Fibroblast of skin of left biceps (primary cell): ENCODE measurements at places on chromosomes 6 and 20.
A peak's percentile ranks its signal among the peaks of the same experiment; 100 is the strongest.

DNA sequence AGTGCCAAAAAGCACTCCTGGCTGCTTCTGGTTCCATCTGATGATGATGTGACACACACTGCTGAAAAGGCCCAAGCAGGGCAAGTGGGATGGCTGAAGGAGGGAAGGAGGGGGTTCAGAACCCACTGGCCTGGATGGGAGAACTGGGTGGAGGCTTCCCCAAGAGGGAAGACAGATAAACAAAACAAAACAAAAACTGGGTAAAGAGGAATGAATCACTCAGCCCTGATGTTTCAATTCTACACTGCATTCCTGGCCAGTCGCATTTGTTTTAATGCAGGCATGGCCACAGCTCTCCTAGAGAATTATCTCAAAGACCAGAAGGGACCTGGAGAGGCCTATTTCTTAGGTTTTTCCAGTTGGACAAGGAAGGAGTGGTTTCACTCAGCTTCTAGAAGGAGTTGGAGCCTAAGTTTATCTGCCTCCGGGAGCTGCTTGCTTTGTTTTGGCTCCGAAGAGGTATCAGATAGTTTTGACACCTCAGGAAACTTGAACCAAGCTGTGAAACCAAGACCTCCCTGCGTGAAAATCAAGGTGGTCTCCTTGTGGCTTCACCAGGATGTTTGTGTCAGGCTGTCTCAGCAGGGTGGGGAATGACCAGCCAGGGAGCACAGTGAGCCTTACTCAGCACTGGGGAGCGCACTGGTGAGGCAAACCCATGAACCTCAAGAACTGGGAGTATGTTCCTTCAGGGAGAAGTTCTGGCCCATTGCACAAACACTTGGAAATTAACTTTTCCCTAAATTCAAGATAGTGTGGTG lies 16.1 kb downstream of the TTPAL start:
- no peak for DNase-seq

DNA sequence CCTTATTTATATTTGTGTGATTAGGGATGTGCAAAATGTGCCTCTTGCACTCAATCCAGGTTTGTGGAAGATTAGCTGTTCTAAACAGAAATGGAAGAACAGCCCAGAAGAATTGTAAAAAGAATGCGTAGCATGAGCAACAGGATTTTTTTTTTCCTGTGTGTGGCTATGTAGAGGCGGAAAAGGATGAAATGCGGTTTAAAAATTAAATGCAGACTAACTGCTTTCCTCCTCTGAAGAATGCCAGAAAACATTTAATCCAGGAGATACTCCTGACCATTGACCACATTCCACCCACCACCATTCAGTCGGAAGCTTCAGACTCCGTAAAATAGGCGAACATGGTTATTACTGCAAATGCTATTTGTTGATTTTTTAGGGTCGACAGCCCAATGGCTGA lies 83.4 kb downstream of the BMP6 start:
- no peak for DNase-seq

DNA sequence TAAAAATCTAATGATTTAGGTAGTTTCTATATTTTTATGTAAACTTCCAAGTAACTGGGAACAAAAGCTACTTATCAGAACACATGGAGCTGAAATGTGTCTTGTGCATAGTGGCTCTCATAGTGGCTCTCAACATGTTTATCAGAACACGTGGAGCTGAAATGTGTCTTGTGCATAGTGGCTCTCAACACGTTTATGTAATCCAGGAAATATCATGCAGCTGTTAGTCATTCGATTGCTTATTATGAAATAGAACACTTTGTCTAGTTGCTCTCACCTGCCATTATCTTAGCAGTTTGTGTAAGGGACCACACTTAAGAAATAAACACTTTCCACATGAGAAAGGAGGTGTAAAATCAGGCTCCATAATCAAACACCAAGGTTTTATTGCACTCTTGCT lies 119.2 kb upstream of the ASCC3 start:
- DNase-seq = no peak

GRCh38 chr20:57594092-57594951 lies 25.9 kb downstream of the ZBP1 start:
- DNase-seq = no peak

DNA sequence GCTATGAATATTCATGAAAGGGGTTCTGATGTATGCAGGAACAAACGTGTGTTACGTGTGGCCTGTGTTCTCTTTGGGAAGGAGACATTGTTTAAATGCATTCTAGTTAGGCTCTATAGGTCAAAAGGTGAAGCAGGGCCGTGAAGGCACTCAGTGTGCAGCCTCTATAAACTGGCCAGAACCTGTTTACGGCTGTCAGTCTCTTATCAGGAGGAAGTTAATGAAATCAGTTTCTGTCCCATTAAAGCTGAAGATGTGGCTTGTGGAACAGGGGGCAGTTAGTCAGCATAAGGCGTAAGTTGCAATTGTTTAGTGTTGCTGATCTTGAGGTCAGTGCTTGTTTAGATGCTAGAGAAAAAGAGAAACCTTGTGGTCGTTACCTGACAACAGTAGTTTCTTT lies 111.5 kb upstream of the KCNG1 start:
- no peak for DNase-seq

GRCh38 chr6:11294228-11294627 lies 61.8 kb upstream of the NEDD9 start:
- no peak for DNase-seq

DNA sequence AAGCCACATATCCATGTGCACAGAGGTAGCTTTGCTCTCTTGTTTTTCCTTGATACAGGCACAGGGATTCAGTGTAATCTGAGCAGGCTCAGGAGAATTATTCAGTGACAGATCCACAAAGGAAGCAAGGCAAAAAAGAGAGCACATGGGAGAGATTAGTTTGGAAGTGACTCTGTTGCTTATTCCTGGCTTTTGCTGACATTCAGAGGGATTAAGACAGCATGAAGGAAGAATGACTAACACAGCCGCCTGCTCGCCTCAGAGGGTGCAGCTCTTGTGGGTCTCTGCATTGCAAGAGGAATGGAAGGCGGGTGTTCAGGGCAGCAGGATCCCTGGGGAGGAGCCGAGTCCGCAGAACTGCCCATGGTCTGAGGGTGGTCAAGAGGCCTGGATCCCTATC lies 203.4 kb upstream of the KCNQ5 start:
- peak; percentile 71 for DNase-seq

DNA sequence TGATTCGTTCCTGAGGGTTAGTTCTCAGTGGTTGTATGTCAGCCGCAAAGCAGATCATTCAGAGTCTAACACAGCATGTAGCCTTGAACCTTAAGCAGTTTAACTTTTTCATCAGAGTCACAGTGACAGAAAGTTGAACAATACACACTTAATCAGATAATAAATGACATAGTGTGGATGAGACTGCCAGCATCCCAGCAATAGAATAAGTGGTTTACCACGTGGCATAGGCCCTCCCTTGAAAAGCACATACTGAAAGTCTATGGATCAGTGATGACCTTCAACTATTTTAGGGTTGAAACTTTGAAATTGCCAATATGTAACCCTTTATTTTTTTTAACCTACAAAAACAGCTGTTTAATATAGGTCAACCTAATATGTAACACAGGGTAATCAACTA lies 265.3 kb downstream of the ARHGAP18 start:
- DNase-seq = no peak

- peak; percentile 24 for DNase-seq
Observed at GRCh38 chr6:142926494-142927270, 18.3 kb downstream of the HIVEP2 start.

- DNase-seq = no peak
Observed at GRCh38 chr20:42634156-42634555, 555.5 kb downstream of the PTPRT start.

- DNase-seq = no peak
Observed at GRCh38 chr20:19025430-19026120, 186.9 kb upstream of the SLC24A3 start.

DNA sequence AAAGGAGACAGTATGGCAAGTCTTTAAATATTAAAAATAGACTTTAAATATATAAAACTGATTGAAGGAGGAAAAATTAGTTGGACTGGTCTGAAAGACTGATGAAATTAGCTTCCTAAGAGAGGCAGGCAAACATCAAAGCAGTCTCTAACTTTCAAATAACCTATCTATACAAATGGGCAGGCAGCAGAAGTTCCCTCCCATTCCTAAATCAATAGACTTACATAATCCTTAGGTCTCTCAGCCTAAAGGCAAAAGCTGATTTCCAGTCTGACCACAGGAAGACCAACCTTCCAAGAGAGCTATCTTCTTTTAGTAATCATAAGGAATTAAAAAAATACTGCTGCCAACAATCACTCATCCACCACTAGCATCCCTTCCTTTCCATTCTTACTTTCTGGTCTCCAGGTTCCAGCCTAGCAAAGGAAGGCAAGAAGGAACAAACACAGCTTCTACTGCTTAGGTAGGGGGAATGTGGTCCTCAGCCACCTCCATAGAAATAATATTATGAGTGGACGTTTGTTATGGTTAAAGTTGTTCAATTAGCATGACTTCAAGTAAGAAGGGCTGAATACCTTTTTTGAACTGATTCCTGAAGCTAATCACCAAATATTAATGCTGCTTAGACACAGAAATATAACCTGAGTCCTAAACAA lies 44.1 kb downstream of the SESN1 start:
- DNase-seq = no peak

GRCh38 chr20:9110916-9111432 lies 42.1 kb downstream of the PLCB4 start:
- DNase-seq = no peak

DNA sequence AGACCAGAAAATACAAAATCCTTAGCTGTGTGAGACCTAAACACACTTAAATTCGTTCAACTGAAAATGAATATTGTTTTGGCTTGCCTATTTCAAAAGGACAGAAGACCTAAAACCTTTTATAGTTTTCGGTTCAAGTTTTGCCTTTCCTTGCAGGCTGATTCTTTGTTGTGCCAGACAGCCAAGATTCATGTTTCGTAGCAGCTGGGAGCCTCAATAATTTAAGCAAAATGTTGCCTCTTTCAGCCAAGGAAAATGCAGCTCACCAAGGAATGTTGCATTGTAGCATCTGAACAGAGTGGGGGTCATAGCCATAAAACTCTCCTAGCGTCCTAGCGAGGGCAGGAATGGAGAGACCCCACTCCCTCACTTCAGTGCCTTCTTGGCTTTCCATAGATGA lies 92.3 kb upstream of the INSM1 start:
- DNase-seq = no peak

DNA sequence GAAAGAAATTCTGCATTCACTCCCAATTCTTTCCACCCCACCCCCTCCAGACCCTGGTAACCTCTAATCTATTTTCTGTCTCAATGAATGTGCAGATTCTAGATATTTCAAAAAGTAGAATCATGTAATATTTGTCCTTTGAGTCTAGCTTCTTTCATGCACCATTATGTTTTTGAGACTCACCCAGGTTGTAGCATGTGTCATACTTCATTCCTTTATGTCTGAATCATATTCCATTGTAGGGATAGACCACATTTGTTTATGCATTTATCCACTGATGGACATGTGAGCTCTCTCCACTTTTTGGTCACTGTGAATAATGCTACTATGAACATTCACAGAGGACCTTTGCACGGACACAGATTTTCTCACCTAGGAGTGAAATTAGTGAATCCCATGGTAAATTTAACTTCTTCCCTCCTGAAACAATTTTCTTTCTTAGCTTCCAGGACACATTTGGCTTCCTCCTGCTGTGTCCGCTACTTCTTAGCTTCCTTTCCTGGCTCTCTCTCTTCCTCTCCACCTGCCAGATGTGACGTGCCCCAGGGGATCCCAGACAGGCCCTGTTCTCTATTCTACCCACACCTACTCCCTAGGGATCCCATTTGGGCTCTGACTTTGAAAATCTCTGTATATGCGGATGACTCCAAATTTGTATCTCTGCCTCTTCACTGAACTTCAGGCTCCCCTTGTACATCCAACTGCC lies 24.1 kb upstream of the ARFGEF2 start:
- DNase-seq = peak; percentile 58

GRCh38 chr6:89464295-89464694 lies 31.3 kb downstream of the ANKRD6 start:
- no peak for DNase-seq

DNA sequence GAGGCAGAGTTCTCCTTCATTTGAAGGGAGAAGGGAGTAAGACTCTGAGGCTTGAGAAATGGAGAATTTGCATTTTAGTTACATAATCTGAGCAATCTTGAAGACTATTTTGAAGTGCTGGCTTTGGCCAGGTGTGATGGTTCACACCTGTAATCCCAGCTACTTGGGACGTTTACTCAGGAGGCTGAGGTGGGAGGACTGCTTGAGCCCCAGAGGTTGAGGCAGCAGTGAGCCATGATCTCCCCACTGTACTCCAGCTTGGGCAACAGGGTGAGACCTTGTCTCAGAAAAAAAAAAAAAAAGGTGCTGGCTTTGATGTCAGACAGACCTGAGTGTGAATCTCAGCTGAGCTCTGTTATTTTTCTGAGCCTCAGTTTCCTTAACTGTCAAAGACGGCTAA lies 12.4 kb upstream of the ARMC12 start:
- no peak for DNase-seq

GRCh38 chr6:14316651-14317386 lies 199.2 kb downstream of the CD83 start:
- no peak for DNase-seq

- DNase-seq = no peak
Observed at GRCh38 chr6:135358985-135359384, 138.6 kb downstream of the AHI1 start.

GRCh38 chr6:84333842-84334241 lies 106.4 kb upstream of the CEP162 start:
- DNase-seq = no peak

DNA sequence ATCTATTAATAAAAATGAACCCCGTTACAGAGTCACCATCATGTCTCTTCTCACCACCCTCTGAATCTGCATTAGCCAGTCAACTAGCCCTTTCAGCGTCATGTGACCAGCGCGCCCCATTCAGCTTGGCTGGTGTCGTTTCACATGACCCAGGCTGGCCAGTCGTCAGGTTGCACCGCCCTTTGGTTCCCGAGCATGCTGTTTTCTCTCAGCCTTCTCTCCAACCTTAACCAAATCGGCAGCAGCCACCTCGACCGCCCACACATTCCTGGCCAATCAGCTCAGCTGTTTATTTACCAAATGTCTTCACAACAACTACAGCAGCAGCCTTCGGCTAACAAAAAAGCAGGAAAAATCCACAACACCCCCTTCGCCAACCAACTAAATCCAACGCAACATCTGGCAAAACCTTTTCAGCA lies 5.6 kb downstream of the SRSF3 start:
- DNase-seq = no peak

GRCh38 chr6:157034436-157035230 lies 257.5 kb downstream of the ARID1B start:
- DNase-seq = no peak

DNA sequence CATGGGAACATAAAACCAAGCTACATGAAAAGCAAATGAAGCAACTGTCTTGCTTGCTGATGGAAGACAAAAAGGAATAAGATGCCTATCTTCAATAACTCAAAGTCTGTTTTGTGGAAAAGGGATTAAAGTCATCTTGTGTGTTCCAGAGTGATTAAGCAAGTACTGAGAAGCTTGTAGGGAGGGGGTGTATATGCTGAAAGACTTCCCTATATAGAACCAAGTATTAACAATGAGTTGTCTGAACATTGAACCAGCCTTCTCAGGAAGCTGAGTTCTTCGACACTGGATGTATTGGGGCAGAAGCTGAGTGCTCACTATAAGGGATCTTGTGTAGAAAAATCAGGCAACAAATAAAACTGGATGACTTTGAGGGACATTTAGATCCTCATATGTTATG lies 451.8 kb downstream of the CD83 start:
- DNase-seq = no peak

- no peak for DNase-seq
Observed at GRCh38 chr20:59145924-59146779, 17.5 kb upstream of the ZNF831 start.

GRCh38 chr6:104477569-104477968 lies 382.1 kb downstream of the HACE1 start:
- DNase-seq = no peak

GRCh38 chr6:143322386-143322785 lies 128.1 kb downstream of the ADAT2 start:
- DNase-seq = no peak

GRCh38 chr20:32706486-32706885 lies 32.7 kb upstream of the C20orf203 start:
- DNase-seq = no peak
